ENCODE measurements at places on chromosomes 7 and 10.
A peak's percentile ranks its signal among the peaks of the same experiment; 100 is the strongest.

DNA sequence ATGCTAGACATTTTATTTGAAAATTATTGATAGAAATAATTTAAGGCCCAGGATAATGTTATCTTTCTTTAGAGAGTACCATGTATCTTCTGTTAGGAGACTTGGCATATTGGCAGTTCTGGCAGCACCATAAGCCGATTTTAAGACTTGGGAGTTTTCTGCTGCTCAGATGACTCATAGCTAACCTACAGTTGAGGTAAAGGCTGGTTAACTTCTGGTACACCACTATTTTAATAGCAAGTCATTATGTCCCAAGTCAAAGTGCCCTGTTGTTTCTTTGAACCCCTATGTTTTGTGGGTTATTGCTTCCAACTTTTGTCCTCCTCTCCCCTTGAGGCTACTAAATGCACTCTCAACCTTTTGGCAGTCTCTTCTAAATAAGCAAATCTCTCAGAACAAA, 25.2 kb downstream of the ATRNL1 start:
- no peak for DNase-seq

GRCh38 chr7:154680894-154681659, 321.8 kb downstream of the PAXIP1 start:
- DNase-seq: no peak

DNA sequence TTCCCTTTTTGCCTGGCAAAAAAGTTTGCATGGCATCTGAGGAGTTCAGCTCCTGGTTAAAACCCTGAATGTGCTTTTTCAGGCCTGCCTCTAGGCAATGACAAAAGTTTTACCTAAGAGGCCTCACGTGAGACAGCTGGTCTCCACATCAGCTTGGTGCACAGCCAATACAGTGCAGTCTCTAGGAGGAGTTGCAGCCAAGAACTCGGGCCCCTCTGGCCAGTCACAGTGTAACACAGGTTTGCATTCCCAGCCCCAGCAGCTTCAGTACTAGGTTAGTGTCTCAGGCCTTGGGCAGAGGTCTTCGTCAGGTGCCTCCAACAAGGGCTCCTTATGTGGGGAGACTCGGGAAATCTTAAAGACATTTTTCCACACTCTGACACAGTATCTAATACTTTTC, 771.7 kb downstream of the SORCS1 start:
- no peak for DNase-seq

DNA sequence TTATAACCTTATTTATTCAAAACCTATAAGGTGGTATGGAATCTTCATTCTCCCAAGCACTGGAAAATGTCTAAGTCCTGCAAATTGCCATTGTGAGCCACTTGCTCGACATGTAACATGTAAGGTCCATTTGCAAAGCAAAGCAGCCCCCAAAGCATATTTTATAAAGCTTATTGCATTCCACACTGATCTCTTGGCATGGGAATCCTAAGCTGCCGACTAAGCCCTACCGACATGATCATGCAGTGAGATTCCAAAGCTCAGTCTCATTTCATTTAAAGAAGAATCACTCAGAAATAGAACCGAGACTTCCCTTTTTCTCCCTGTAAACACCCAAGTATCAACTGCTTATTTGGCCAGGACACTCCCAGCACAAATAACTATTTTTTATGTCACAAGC, 333.4 kb upstream of the MYO3A start:
- DNase-seq: no peak

DNA sequence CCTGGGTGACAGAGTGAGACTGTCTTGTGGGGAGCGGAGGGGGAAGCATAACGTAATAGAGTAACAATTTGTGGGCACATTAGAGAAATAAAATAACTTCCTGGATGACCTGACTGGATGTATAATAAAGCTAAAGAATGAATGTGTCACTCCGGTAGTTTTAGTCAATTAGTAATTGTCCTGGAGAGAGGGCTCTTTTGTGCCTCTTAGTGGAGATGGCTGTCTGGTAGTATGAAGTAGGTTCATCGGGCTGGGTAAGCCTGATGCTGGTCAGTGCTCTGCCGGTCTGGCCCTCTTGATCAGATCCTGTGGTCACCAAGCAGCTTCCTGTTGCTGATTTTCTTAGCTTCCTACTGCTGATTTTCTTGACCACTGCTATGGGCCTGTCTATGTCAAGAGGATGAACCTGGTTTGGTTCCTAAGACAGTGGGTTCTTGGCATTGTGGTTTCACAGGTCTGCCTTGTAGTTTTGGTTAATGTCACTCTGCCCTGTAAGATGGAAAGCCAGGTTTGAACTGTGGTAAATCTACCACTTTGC, 34.1 kb downstream of the ZRANB1 start:
- no peak for DNase-seq

GRCh38 chr7:7917593-7917992, 51.0 kb upstream of the GLCCI1 start:
- DNase-seq: no peak

DNA sequence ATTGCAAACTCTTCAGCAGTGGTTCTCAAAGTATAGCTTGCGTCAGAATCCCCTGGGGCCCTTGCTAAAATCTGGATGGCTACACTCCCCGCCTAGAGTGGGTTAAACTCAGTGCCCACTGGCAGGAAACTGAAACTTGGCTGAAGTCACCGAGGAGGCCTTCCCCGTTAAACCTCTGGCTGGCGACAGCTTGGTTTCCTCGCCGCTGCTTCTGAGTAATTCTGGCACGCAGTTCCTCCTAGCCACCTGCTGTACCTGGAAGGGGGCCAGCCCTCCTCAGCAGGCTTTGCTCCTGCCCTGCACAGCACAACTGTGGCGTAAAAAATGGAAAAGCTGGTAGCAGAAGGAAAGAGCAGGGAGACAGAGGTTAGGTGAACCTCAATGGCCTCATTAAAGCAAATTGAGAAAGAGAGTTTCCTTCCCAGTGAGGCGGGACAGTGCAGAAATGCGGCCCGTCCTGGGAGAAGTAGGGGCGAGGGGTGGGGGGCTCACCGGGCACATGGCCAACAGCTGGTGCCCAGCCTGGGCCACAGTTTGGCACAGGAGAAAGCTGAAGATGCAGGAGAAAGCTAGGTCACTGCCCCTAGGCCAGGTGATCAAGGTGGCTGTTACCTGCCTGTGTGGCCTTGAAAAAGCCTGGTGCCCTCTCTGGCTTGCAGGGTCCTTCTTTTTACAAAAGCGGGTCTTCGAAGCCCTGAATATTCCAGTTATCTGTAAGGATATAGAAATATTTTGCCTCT, 46.6 kb downstream of the ALOX5 start:
- DNase-seq: peak; percentile 22

GRCh38 chr7:73905360-73905759, 44.4 kb downstream of the TMEM270 start:
- DNase-seq: no peak
